Karpas-422 (cell line): ENCODE measurements at places on chromosomes 5 and 9. TPM values are rescaled to one million over a fixed set of nuclear protein-coding genes. Genes with fewer than 3 reads are reported as not detected.

UBE2QL1 gene
- not detected in 2 replicates for total RNA-seq

GRCh38 chr9:132948482-132949050 lies 4.2 kb upstream of the TSC1 start:
- no peak for DNase-seq

- DNase-seq, result no peak
Observed at GRCh38 chr5:77151501-77151900, 59.0 kb upstream of the PDE8B start.

DNA sequence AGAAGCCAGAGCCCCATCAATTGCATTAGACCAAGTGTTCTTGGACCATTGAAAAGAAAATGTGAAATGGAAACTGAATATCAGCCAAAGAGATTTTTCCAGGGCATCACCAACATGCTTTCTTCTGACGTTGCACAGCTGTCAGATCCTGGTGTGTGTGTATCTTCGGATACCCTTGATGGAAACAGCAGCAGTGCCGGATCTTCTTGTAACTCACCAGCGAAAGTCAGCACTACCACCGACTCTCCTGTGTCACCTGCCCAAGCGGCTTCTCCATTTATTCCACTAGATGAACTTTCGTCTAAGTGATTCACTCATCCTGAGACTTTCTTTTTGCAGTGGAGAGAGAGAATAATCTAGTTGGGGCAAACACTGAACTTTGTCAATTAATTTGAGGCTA lies 75.7 kb downstream of the PIP5K1B start:
- DNase-seq, result no peak

GRCh38 chr5:111703662-111704061 lies 53.3 kb downstream of the NREP start:
- DNase-seq, result peak; percentile 50

DNA sequence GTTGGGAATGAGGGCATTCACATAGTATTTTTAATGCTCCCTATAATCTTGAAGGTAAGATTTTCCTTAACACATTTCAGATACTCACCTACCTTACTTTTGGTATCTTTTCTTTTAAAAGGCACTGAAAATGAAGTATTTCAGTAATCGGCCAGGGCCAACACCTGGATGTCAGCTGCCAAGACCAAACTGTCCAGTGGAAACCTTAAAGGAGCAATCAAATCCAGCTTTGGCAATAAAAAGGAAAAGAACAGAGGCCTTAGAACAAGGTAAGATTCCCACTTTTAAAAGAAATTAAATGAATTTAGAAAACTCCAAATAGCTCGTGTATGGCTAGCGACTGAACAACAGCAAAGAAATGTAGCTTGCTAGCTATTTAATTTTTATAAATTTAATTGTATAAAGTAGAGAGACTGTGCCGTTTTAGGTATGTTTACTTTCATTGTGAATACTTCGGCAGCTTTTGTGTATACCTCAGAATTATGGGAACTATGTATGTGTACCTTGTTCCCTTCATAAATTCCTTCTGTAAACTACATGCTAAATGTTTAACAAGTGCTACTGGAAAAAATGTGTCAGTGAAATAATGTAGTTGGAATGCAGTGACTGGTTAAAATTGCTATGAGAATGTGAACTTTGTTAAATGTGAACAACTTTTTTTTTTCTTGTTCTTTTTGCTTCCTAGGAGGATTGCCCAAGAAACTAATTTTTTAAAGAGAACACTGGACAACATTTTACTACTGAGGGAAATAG lies 41.9 kb downstream of the CDK7 start:
- DNase-seq, result peak; percentile 23

DRD1 gene
- not detected in 2 replicates for total RNA-seq

- no peak for DNase-seq
Observed at GRCh38 chr5:32004404-32004803, 169.7 kb downstream of the GOLPH3 start.
